ENCODE measurements at places on chromosomes 2 and 18.

GRCh38 chr2:169172151-169172735 lies 102.9 kb downstream of the DHRS9 start:
- DNase-seq, result no peak

DNA sequence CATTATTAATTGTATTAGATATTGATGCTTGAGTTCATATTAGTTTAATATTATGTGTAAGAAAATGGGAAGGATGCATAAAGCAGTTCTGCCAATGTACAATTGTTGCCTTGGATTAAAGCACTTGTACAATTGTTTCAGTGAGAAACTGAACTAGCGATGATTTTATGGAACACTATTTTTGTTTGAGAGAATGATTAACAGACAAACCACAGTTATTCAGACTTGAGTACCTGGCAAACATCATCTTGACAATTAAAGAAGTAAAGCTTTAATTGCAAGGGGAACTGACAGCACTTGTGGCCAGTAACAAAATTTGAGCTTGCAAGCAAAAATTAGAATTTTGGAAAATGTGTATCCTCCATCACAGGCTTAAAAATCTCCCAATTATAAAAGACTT lies 214.3 kb downstream of the RIT2 start:
- no peak for DNase-seq

- DNase-seq, result no peak
Measured at GRCh38 chr2:64017811-64018700, 1.2 kb downstream of the VPS54 start.

DNA sequence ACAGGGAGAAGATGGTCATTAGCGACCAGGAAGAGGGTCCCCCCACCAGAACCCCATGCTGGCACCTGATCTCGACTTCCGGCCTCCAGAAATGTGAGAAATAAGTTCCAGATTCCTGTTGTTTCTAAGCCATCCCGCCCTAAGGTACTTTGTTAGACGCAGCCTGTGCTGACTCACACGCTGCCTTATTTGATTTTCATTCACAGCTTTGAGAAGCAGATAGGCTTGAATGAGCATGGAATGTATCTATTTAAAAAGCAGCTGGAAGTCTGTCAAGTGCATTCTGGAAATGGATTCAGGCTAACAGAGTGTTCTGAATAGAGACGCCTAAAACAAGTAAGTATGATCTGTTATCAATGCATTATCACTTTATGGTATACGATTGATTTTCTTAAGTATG lies 8.3 kb upstream of the IL1R2 start:
- DNase-seq, result no peak

- DNase-seq, result no peak
Measured at GRCh38 chr2:54772110-54772509, 48.6 kb downstream of the EML6 start.

DNA sequence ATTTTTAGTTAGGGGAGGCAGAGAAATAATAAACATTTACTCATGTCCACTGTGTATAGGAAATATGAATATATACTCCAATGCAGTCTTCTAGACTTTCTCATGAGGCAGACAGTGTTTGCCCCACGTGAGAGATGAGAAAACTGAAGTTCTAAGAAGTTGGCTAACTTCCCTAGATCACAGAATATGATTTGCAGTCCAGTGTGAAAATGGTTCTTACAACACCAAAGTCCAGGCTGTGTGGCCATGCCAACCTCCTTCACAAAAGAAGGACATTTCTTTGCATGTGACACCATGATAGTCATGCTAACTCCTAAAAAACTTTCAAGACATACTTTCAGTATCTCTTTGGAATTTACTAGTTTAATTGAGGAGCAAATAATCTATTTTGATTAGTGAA lies 143.7 kb downstream of the IRS1 start:
- DNase-seq, result no peak

- no peak for DNase-seq
Measured at GRCh38 chr2:108613261-108614042, 79.2 kb downstream of the LIMS1 start.

GRCh38 chr18:3689986-3690763 lies 240.2 kb downstream of the TGIF1 start:
- DNase-seq, result no peak

DNA sequence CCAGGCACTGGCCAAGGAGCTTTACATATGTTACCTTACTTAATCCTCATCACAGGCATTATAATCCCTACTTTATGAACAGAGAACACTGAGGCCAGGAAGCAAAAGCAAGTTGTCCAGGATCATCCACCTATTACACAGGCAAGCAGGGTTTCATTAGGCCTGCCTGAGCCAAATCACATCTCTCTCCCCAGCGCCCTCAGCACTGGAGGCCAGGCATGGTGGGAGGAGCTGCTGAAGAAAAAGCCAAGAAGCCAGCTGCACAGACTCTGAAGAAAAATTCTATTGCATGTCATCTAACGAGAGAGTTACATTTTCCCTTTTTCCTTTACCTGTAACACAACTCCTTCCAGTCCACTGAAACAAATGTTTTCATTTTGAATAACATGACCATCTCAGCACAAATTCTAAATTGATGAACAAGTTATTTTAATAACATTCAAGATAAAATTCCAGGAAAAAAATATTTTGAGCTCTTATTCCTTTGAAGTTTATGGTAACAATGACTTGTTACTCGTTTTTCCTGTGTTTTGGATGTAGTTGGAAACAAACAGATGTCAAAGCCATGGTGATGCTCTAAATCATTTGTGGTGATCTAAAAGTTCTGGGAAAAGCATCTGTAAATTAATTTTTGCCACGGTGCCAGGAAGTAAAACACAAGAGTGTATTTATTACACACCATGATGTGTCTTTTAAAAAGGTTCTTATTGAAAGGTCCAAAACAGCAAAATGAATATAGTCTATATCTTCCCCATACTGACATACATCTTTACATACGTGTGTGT lies 139.0 kb upstream of the ITGB6 start:
- DNase-seq, result no peak

DNA sequence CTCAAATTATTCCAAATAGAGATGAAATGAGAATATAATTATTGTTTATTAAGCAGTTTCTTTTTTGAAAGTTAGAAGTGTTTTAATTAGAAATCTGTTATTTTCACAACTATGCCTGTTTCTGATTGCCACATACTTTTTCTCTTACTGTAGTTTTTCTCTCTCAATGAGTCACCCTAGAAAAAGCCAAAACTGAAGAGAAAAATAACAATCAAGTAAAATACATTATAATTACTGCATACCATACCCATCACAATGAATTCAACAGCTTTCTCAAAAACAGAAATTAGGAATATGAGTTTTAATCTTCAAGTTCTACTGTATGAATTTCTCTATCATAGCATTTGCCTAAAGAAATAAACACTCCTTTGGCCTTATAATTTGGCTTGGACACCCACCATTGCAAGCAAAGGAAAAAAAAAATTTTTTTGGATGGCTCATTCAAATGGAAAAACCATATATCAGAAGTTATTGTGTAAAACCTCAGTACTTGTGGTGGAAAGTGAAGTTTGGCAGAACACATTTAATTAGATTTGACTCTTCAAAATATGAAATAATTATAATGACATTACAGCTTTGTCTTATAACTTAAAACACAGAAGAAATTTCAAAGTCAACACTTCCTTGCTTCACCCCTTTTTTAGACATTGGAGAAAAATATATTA lies 138.5 kb downstream of the DYM start:
- peak; percentile 58 for DNase-seq

GRCh38 chr2:207974216-207974605 lies 51.1 kb downstream of the PLEKHM3 start:
- DNase-seq, result no peak

- no peak for DNase-seq
Measured at GRCh38 chr2:43631618-43632317, 5.3 kb upstream of the PLEKHH2 start.

DNA sequence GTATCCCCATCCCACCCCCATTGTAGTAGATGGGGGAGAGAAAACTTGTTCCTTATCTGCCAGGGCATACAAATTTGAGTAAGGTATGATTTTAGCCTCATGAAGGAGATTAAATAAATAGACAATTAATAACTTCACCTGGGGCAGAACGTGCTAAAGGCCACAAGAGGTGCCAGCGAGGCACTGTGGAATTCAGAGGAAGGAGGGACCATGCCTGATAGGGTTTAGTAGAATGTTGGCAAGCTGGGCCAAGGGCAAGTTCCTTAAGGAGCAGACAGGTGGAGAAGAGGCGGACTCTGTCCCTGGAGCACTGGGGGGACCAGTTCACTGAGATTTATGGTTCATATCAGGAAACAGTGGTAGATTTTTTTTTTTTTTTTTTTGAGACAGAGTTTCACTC lies 22.5 kb downstream of the STAMBP start:
- DNase-seq, result no peak

- DNase-seq, result no peak
Measured at GRCh38 chr18:39591649-39592048, 2026.1 kb upstream of the CELF4 start.

- DNase-seq, result no peak
Measured at GRCh38 chr2:42192652-42193566, 23.8 kb downstream of the EML4 start.

DNA sequence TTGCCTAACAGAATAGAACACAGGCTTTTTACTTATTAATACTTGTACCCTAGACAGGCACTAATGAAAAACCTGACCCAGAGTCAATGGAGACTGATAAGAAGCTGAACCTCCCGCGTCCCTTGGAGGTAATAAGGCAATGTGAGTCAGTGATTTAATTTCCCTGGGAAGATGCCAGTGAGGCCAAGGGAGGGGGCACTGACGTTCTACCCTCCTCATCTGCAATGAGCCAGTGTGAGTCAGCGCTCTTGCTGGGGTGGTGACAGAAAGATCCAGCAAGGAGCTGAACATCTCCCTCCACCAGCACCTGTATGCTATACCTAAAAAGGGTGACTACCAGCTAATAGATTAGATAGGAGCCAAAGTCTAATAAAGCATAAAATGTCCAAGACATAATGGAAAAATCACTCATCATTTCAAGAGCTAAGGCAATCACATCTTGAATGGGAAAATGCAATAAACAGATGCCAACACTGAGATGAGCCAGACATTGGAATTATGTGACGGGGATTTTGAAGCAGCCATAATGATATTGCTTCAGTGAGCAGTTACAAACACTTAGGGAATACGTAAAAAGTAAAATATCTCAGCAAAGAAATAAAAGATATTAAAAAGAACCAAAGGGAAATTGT lies 116.9 kb downstream of the TPGS2 start:
- peak; percentile 56 for DNase-seq

DNA sequence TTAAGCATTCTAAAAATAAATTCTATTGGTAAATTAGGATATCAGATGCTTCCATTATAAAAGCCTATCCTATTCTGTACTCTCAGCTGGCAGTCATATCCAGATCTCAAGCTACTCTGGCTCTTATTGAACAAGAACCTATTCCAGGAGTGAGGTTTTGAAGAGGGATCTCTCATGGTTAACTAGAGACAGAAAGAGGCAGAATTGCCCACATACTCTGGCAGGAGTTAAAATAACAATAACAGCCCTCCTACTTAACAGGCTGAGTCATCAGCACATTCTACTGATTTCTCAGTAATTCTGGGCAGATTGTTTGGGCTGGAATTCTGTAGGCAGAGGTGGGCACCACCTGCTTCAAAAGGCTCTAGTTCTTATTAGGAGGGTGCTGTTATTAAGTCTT lies 142.0 kb upstream of the UNC80 start:
- no peak for DNase-seq
